ENCODE measurements at places on chromosomes 3 and 15.

- DNase-seq, result no peak
These were observed 16.8 kb downstream of the MEF2A start for GRCh38 chr15:99582508-99582960.

GRCh38 chr15:95839367-95839782 is 491.1 kb upstream of the NR2F2 start:
- DNase-seq, result no peak

- DNase-seq, result no peak
These were observed 238.7 kb upstream of the P2RY1 start for GRCh38 chr3:152595975-152596821.

- no peak for DNase-seq
These were observed 170.9 kb downstream of the OXSM start for GRCh38 chr3:25960776-25961175.

GRCh38 chr3:123773681-123774431 is 110.3 kb downstream of the MYLK start:
- DNase-seq, result no peak

GRCh38 chr3:184738982-184739381 is 27.1 kb upstream of the MAGEF1 start:
- DNase-seq, result no peak

GRCh38 chr3:194386066-194386465 is 13.0 kb downstream of the GP5 start:
- DNase-seq, result no peak

DNA sequence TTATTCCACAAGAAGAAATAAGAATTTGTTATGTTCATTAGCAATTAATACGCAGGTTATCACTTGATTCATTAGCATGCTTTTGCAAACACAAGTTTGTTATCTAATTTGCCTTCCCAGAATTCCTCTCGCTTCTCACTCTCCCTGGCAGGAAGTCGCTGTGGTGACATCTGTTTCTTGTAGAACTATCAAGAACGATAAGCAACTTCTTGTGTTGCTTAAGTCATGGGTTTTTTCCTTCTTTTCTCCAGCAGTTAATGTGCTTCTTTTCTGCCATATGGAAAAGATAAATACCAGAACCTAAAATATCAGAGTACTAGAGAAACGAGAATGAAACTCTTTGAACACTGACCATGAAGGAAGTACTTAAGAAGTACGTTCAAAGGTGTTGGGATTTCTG is 99.8 kb upstream of the CHMP2B start:
- DNase-seq, result no peak

DNA sequence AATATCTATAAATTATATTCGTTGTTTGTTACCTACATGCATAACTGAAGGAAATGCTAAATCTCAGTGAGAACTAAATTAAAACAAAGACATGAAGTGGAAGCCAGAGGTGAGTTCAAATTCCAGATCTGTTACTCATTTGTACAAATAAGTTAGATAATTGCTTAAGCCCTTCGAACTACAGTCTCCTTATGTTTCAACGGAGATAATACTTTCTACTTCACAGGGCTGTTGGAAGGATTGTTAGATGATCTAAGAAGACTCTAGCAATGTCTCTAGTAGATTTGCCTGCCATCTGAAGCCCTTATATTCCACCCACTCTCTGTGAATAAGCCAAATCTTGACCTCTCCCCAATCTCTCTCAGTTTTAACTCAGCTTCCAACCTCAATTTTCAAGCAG is 125.8 kb downstream of the P2RY1 start:
- DNase-seq, result no peak

- no peak for DNase-seq
These were observed 18.4 kb downstream of the CYFIP1 start for GRCh38 chr15:22961762-22962161.

GRCh38 chr3:62562017-62562416 is 188.7 kb upstream of the FEZF2 start:
- DNase-seq, result no peak

GRCh38 chr3:114803042-114803695 is 343.9 kb downstream of the ZBTB20 start:
- no peak for DNase-seq

Measured in activated CD4-positive, alpha-beta T cell treated with anti-CD3 and anti-CD28 coated beads for 24 hours (primary cell).